ENCODE measurements at places on chromosomes 11 and 22.

GRCh38 chr11:119617340-119617713 is 111.7 kb downstream of the NECTIN1 start:
- DNase-seq = no peak

DNA sequence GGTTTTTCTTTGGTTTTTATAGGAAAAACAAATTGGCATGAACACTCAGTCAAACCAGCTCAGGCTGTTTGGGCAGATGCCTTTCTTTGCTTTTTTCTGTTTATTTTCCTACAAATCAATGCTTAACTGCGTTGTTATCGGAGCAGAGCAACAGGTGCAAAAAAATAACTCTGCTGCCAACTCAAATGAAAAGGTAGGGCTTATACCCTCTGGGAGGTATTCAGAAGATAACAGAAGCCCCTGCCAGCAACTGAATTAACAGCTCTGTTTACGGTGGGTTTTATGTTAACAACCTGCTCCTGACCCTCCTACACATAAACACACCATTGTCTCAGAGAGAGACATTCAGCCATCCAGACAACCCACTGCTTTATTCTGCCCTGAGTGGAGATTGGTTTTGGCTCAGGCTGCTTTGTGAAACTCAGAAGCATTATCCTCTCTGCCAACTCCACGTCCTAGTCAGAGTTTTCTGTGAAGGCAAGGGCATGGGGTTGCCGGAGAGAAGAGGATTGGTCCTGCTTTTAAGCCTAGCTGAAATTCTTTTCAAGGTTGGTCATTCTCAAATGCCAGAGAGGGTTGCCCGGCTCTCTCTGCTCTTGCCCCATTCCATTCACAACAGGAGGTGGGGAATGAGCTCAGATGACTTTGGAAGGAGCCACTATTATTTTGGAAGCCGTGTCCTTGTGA is 11.4 kb downstream of the EHF start:
- DNase-seq = no peak

GRCh38 chr11:28289444-28289843 is 181.3 kb downstream of the METTL15 start:
- no peak for DNase-seq

DNA sequence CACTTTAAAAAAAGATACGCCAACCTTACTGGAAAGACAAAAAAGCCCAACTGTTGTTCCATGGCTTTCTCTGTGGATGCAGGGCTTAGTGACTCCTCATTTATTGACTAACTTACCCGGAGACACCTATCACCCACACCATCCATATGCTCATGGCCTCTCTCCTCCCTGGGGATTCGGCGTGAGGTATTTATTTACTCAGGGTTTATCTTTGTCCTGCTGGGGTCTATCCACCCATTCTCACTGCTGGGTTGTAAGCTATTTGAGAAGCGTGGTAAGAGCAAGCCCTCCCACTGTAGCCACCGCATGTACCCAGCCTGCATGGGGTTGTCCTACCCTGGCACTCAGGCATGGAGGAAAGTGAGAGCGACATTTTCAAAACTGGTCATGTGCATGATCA is 93.6 kb downstream of the NELL1 start:
- no peak for DNase-seq

GRCh38 chr11:36508743-36509142 is 1.3 kb downstream of the TRAF6 start:
- no peak for DNase-seq

- no peak for DNase-seq
Measured at GRCh38 chr22:34851918-34852662, 213.9 kb upstream of the ISX start.

DNA sequence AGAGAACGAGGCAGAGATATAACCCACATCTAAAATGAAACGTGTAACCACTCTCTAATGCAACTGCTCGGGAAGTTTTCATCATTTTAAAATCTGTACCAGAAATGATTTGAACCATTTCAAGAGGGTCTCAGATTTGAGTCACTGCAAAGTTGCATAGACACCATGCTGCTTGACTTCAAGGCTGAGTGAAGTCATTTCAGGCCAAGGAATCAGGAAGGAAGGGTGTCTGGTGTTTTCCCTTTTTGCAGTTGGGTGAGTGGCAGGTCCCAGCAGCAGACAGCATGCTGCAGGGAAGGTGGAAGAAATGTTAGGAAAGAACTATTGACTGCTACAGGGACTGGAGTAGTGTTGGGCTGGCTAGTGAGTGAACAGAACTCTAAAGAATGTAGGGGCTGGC is 16.5 kb downstream of the TANGO2 start:
- DNase-seq = no peak

GRCh38 chr22:50677493-50678217 is 5.0 kb downstream of the SHANK3 start:
- DNase-seq = no peak

- no peak for DNase-seq
Measured at GRCh38 chr11:69121021-69121420, 34.7 kb upstream of the SMIM38 start.

DNA sequence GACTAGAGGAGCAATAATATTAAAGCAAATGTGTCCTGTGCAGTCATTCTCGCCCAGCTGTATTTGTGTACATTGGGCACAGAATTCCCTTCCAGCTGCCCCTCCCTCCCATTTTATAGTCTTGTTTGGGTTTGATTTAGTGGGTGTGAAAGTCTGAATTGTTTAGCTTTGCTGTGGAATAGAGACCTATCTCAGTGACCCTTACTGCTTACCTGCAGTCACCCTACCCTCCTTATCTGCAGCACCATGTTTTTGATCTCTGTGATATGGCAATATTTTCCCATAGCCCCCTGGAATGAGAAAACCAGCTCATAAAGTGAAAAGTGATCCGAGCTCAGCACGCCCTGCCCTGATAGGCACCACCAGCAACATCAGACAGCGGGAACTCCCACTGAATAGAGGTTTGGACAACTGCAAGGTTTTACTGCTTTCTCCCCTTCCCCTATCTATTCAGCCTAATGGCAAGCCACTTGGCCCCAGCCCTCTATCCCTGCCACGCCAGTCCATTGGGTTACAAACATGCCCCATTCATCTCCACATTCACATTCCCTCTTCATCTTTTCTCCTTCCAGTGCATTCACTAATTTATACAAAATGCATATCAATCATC is 199.0 kb downstream of the ETS1 start:
- DNase-seq = no peak

- no peak for DNase-seq
Measured at GRCh38 chr22:42760806-42761565, 40.3 kb upstream of the A4GALT start.

DNA sequence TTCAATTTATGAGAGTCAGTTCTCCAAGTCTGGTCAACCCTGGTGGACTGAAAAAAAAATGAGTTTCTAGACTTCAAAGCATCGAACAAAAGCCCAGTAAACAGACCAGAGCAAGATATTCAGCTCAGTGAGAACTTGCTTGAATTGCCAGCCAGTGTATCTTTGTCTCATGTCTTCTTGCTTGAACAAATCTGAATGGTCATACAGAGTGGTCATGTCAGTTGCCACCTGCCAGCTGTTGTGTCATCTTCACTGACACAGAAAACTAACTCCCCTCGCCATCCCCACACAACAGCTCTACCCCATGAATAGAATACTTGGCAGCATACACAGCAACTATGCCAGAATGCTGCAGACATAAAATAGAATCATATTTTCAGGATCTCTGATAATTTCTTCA is 27.5 kb upstream of the CALCB start:
- no peak for DNase-seq

DNA sequence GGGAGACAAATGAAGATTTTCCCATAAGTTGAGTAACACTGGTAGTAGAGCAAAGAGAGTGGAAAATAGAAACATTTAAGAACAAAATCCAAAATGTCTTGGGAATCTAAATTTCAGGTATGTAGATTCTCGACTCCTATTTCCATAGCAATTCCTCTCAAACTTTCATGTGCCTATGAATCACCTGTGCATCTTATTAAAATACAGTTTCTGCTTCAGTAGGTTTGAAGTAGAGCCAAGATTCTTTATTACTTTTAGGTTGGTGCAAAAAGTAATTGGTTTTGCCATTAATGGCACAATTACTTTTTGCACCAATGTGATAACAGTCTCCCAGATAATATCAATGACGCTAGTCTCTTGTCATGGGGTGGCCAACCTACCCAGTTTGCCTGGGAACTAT is 115.3 kb upstream of the SLC5A12 start:
- no peak for DNase-seq

DNA sequence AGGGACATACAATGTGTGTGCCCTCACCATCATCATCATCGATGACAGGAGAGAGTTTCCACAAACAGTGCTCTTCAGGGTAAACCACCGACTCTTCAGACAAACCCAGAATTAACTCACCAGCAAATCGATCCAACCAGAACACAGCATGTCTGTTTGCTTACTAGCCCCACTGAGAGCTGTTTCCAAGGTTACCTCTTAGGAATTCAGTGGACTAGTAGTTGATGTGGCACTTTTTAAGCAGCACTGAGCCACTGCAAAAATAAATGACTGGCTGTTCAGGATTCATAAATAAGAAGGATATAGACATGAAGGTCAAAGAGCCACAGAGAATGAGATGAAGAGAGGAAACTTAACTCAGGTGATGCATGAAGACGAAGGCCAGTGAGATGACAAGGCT is 83.1 kb downstream of the PARVA start:
- no peak for DNase-seq

GRCh38 chr11:93031386-93031785 is 61.9 kb downstream of the MTNR1B start:
- no peak for DNase-seq

- DNase-seq = no peak
Measured at GRCh38 chr11:101470419-101470818, 113.4 kb downstream of the TRPC6 start.

DNA sequence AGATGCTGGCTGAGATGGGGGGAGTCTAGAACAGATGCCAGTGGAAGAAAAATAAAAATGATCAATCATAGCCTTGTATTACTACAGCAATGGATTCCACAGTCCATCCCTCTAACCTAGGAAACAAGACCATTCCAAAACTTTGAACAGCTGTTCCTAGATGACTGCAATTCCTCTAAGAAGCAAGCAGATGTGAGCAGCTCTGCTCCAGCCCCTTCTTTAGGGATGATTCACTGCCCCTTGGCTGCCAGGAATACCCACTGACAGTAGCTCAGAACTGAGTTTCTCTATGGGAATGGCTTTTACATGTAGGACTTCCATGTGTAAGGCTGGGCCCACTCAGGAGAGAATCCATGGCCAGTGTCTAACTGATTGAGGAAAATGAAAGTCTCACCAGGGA is 943.9 kb downstream of the OPCML start:
- no peak for DNase-seq

- no peak for DNase-seq
Measured at GRCh38 chr11:61717286-61718033, 35.0 kb upstream of the MYRF start.

GRCh38 chr11:115872416-115872815 is 368.2 kb upstream of the CADM1 start:
- no peak for DNase-seq

- no peak for DNase-seq
Measured at GRCh38 chr11:82811369-82811768, 77.7 kb upstream of the FAM181B start.

GRCh38 chr11:88651556-88651955 is 314.0 kb upstream of the CTSC start:
- no peak for DNase-seq

GRCh38 chr11:69928975-69929374 is 109.8 kb upstream of the FGF3 start:
- DNase-seq = no peak

- no peak for DNase-seq
Measured at GRCh38 chr22:31945971-31946680, 1.8 kb downstream of the YWHAH start.

- DNase-seq = no peak
Measured at GRCh38 chr22:22817468-22818201, 70.0 kb upstream of the IGLL5 start.

DNA sequence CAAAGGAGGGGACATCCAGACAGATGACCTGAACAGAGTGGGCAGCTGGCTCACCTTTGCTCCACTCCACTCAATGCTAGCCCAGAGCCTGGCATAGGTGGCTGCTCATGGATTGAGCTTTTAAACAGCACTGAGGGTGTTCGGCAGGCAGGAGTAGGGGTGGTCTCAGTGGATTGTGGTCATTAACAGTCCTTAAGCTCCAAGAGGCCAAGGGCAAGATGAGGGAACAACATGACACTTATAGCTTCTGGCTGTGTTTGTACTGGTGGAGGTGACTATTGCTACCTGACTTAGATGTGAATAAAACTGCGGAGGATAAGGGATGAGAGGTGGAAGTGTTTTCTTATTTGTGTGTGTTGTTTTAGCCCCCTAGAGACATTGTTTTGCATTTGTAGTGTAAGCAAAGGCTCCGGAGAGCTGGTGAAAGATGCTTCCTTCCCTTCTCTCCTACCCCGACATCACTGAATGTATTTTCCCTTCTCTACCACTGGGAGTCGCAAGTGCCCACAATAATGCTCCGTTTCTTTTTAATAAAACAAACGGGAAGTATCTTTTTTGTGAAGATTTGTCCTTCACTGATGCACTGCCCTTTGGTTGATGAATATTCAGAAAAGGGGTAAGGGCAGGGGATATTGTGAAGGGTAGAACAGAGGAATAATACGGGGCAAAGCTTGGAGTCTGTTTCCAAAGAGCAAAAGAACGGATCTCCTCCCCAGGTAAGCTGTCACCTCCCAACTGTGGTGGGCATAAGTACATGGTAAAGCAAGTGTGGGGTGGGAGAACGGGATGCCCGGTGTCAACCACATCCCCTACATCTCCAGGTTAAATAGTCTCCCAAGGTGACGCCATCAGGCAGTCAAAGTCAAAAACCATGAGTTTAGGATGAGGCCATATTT is 27.5 kb upstream of the MTNR1B start:
- no peak for DNase-seq

DNA sequence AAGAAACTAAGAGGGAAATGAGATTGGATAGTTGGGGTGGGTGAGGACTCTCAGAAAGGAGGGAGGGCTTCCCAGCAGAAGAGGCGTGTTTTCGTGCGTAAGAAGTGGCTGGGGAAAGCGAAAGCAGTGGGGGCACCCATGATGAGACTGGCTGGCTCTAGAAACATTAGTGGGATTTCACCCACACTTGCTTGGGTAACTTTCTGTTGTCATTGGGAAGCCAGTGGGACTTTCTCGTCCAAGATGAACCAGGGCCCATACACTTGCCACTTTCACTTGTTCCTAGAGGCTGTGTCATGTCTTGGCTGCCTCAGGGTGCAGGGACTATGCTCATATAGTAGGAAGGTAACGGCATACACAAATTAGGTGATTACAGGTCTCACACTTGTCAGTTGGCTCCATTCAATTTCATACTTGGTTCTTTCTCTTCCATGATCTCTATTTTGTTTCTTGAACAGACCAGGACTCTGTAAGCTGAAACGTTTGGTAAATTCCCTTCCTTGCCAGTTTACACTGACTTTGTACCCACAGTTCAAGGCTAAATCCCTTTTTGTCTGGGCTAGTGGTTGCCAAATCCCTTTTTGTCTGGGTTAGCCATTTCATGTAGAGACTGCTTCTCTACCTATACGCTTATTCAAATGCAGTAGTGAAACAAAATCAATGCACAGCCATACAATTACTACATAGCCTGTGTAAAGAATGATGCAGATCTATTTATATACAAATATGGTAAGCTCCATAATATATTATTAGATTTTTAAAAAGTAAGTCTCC is 42.0 kb upstream of the CXCR5 start:
- no peak for DNase-seq

- DNase-seq = no peak
Measured at GRCh38 chr11:96393753-96394348, 4.0 kb downstream of the JRKL start.

- DNase-seq = no peak
Measured at GRCh38 chr11:116865696-116866095, 28.3 kb upstream of the APOA1 start.

- no peak for DNase-seq
Measured at GRCh38 chr11:45399166-45399565, 113.0 kb upstream of the SYT13 start.

Data from activated CD8-positive, alpha-beta memory T cell treated with anti-CD3 and anti-CD28 coated beads for 48 hours (primary cell).